ENCODE measurements at places on chromosomes 1 and 21. TPM values are rescaled to one million over a fixed set of nuclear protein-coding genes. Genes with fewer than 3 reads are reported as not detected.

- DNase-seq, result no peak
Measured at GRCh38 chr21:32003411-32003810, 130.6 kb downstream of the HUNK start.

DNA sequence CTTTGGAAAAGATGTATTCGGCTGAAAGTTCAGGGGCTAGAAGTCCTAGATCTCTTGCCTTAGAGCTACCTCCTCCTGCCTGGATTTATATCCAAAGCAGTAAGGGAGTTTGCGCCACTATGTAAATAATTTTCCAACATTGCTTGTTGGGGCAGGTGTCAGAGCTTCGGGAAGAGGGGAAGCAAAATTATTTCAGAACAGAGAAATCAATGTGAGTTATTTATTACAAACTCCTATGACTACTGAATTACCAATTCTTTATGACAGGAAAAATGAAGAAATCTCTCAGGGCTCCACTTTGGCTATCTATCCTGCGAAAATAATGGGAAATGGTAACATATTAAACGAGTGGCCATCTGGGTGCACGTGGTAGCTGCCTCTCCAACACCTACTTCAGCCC is at the start of gene CRP:
Gene CRP, minus strand, starts transcription at position 61 of the 400 bp plus-strand sequence. CDS start 104 bp downstream, outside the sequence.
- no peak for DNase-seq

DNA sequence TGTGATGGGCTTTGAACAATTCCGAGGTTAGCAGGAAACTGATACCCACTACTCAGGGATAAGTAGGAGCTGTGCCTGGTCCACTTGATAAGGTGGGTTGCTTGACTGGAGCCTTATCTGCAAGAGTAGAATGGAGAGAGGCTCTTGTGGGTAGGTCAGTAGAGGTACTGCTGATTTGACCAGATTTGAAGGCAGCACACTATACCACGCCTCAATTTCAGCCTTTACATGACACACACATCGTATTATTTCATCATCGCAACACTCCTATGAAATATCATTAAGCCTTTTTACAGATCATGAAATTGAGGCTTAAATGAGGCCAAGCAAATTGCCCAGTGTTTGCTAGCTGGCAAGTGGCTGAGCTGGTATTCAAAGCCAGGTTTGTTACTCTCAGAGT is 69.6 kb downstream of the KCNJ15 start:
- no peak for DNase-seq

GRCh38 chr1:112712191-112712590 is 2.9 kb downstream of the PPM1J start:
- peak; percentile 72 for DNase-seq

GRCh38 chr1:155002464-155003226 is at the start of gene ZBTB7B:
TSS of gene ZBTB7B (plus strand) at chr1:155002802. CDS start at chr1:155014661, 11,859 bp downstream.
- DNase-seq, result no peak

DNA sequence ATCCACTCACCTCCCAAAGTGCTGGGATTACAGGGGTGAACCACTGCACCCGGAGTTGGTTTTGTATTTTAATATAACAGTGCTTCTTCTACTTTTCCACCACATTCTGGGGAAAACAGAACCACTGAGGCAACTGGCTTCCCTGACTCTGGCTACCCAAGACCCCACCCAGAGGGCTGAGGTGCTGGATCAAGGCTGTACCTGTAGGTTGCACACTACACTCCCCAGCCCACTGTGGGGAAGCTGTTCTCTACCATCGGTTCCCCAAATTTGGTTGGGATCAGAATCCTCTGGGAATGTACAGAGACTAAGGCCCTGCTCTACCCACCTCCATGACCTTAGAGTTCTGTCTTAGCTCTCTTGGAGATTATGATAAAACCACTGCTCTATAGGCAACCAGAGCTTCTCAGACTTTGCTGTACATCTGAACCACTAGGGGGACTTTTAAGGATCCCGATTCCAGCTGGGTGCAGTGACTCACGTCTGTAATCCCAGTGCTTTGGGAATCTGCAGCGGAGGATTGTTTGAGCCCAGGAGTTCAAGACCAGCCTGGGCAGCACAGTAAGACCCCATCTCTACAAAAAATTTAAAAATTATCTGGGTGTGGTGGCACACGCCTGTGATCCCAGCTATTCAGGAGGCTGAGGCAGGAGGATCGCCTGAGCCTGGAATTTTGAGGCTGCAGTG is 51.6 kb downstream of the GNG4 start:
- no peak for DNase-seq

DNA sequence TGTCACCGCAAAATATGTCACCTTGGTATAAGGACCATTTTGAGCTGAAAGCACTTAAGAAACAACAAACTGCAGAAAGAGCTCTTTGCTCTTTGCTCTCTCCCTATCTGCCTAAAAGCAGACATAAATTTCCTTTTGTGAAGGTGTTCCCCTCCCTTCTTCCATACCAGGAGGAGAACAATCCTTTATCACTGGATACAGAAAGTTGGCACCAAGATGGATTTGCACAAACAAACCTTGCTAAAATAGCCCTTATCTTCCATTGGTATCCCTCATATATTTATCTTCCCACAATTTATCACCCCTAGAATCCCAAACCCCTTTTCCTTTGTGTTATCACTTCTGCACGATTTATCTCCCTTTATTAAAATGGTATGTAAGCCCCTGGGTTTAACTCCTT is 51.4 kb downstream of the DPYD start:
- DNase-seq, result no peak

GRCh38 chr1:40495315-40495903 is 13.2 kb upstream of the EXO5 start:
- no peak for DNase-seq

- no peak for DNase-seq
Measured at GRCh38 chr1:21590126-21590880, 78.9 kb downstream of the RAP1GAP start.

GRCh38 chr1:93839307-93839706 is 39.7 kb downstream of the DNTTIP2 start:
- DNase-seq, result no peak

DNA sequence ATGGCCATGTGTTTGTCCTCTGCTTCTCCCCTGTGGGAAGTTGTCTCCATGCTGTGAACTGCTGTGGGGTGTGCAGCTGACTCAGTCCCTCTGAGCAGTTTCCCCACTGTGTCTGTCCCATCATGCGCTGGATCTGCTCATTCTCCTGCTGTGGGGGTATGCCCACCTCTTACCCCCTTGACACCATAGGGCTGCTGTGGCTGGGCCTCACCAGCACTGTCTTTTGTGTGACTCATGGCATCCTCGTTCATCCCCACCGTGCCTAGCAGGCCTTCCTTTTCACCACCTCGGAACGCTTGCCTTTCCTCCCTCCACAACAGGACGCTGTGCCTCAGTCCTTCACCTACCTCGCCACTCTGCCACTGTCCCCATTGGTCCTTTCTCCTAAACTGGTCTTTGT is 27.3 kb downstream of the VANGL2 start:
- no peak for DNase-seq

GRCh38 chr21:26406526-26406925 is 166.6 kb downstream of the CYYR1 start:
- DNase-seq, result no peak

DNA sequence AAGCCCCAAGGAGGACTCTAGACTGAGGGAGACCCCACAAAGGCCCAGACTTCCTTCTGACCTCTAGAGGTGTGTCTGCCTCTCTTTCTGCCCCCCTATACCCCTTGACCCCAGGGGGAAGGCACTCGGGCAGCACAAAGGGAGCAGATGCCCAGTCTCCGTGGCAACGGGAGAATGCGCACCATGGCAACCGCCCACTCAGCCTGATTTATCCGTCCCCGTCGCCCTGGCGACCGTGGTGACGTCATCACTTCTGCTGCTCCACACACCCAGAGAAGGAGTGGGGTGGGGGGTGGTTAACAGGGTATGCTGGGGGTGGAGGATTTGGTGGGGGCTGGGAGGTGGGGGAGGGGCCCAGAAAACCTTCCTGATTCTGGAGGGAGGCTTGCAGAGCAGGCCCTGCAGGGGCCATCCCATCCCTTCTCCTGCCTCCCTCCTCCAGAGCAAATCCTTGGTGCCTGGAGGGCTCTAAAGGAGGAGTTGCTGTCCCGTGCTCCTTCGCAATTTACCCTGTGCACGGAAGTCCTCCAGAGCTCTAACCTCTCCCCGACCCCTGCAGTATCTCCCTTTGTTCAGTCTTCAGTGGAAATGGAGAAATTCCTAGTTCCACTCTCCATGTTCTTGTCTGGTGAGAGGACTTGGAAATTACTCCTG is 6.3 kb downstream of the CELF3 start:
- DNase-seq, result no peak

DNA sequence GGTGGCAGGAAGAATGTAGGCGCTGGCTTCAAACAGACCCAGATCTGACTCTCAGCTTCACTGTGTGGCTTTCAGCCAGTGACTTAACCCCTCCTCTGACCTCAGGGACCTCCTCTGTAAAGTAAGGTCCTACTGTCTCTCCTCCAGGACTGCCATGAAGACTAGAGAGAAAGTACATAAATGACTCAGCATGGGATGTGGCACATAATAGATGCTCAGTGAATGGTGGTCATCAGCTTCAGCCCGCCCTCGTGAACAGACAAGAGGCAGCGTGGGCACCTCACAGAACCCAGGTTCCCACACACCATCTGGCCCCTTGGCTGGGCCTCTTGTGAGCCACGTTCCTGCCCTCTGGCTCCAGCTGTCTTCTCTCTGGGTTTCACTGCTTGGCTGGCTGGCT is 126.0 kb downstream of the SYF2 start:
- no peak for DNase-seq

The HSD3B2 gene
- total RNA-seq, result not detected

The LRRN2 gene
- total RNA-seq, result 13.6 TPM

The LRRC39 gene
- 0.71 TPM for total RNA-seq

The LCE1D gene
- not detected for total RNA-seq

The TNFRSF9 gene
- not detected for total RNA-seq

The MYBPH gene
- total RNA-seq, result not detected

The MCOLN3 gene
- total RNA-seq, result 0.38 TPM

The TRIM67 gene
- not detected for total RNA-seq

The CRB1 gene
- 0.28 TPM for total RNA-seq

The SLC2A5 gene
- total RNA-seq, result 2.0 TPM
